Right ventricle myocardium inferior (tissue), 1 donor: ENCODE measurements at places on chromosomes 1 and 21. TPM values are rescaled to one million over a fixed set of nuclear protein-coding genes. Genes with fewer than 3 reads are reported as not detected.

PLA2G2C gene
- not detected for total RNA-seq

MECR gene
- 35.4 TPM for total RNA-seq

LCA5L gene
- 0.46 TPM for total RNA-seq

FAAH gene
- total RNA-seq = 5.5 TPM

C1orf167 gene
- 5.0 TPM for total RNA-seq

GATAD2B gene
- 35.3 TPM for total RNA-seq

ANGPTL1 gene
- total RNA-seq = 11.5 TPM

SPATA46 gene
- not detected for total RNA-seq

ITLN2 gene
- not detected for total RNA-seq

CELF3 gene
- total RNA-seq = not detected

IL19 gene
- not detected for total RNA-seq

PTPN7 gene
- 0.51 TPM for total RNA-seq

LCE3E gene
- total RNA-seq = not detected

CD48 gene
- total RNA-seq = 2.0 TPM

DNAH14 gene
- 4.6 TPM for total RNA-seq

CELA2A gene
- not detected for total RNA-seq

SH3GLB1 gene
- 132 TPM for total RNA-seq

AQP10 gene
- total RNA-seq = not detected

TNNI3K gene
- 83.9 TPM for total RNA-seq

ESRRG gene
- 46.2 TPM for total RNA-seq

SLC22A15 gene
- 10.3 TPM for total RNA-seq

CD244 gene
- 0.70 TPM for total RNA-seq

CENPS gene
- 7.6 TPM for total RNA-seq

H3-3A gene
- total RNA-seq = 348 TPM

RIMKLA gene
- 7.5 TPM for total RNA-seq

G0S2 gene
- 460 TPM for total RNA-seq

DNALI1 gene
- total RNA-seq = 6.1 TPM

CFHR3 gene
- total RNA-seq = not detected

WDR64 gene
- not detected for total RNA-seq

NIBAN1 gene
- 354 TPM for total RNA-seq

NDUFS5 gene
- total RNA-seq = 776 TPM

SLC45A3 gene
- 6.5 TPM for total RNA-seq

RHOU gene
- 5.4 TPM for total RNA-seq

SLC25A24 gene
- 18.5 TPM for total RNA-seq

SYT6 gene
- total RNA-seq = not detected

CDC14A gene
- total RNA-seq = 2.7 TPM

DMRTA2 gene
- not detected for total RNA-seq

C1QTNF12 gene
- total RNA-seq = 0.57 TPM

CCNL2 gene
- total RNA-seq = 49.4 TPM

TMCO2 gene
- total RNA-seq = not detected

MMEL1 gene
- total RNA-seq = 0.35 TPM

RYR2 gene
- total RNA-seq = 694 TPM

WLS gene
- total RNA-seq = 97.2 TPM

PDZK1IP1 gene
- total RNA-seq = not detected

FCRL6 gene
- total RNA-seq = 0.57 TPM

MCOLN3 gene
- total RNA-seq = 1.2 TPM
